NCI-H774 (cell line): ENCODE measurements at places on chromosomes 7 and 10.

DNA sequence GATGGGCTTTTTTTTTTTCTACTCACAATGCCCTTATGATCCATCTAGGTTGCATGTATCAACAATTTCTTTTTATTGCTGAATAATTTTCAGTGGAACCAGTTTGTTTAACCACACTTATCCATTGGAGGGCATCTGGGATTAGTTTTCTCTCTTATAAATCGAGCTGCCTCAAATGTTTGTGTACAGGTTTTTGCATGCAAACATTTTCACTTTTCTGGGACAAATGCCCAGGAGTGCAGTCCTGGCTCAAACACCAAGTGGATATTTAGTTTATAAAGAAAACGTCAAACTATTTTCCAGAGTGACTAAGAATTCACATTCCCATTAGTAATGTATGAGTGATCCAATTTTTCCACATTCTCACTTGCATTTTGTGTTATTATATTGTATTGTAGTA, 313.4 kb downstream of the CXCL12 start:
- no peak for DNase-seq

DNA sequence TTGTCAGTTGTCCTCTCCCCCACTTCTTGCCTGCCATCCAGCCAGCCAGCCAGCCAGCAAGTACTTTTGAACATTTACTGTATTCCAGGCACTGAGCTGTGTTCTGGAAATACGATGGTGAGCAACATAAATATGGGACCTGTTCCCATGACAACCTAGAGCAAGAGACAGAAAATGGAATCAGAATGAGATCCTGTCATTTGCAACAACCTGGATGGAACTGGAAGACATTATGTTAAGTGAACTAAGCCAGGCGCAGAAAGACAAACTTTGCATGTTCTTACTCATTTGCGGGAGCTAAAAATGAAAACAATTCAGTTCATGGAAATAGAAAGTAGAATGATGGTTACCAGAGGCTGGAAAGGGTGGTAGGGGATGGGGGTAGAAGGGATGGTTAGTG, 140.7 kb downstream of the ICA1 start:
- no peak for DNase-seq

GRCh38 chr10:25756784-25757183, 177.2 kb upstream of the MYO3A start:
- DNase-seq, result no peak

- no peak for DNase-seq
Measured at GRCh38 chr10:103350175-103350516, 794 bp downstream of the PCGF6 start.

DNA sequence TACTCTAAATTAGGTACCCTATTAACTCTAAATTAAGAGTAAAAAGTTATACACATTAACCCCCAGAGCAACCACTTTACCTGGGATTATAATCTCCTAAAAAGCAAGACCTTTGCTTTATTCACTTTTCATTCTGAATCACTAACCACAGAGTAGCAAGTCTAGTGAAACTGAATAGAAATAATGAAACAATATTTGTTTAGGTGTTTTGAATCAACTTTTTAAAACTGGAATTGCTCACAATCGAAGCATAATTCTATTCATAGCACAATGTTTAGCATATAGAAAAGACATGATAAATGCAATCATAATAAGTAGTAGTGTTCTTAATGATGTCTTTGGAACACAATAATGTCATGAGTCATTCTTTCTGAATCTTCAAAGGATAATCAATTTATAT, 37.0 kb upstream of the CASD1 start:
- no peak for DNase-seq

GRCh38 chr7:102942868-102943267, 30.1 kb downstream of the LRRC17 start:
- DNase-seq, result no peak

DNA sequence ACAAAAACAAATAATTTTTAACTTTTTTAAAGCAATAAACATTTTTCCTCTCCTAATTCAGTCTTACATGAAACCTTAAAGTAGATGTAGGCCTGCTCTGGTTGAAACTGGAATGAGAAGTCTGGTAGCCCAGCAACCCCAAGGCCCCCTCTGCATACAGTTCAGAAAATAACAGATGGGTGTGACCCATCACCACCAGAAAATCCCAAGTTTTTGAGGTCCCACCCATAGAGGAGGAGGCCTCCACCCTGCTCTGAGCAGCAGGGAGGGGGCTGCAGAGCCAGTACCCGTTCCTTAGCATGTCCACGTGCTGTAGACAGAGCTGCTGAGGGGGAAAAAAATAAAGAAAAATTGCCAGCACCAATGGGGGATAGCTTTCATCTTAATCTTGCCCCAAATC, 122.7 kb downstream of the WNT2 start:
- DNase-seq, result no peak

- DNase-seq, result no peak
Measured at GRCh38 chr10:5468262-5469106, 30.9 kb downstream of the CALML5 start.

- no peak for DNase-seq
Measured at GRCh38 chr10:69807696-69808095, 6.0 kb downstream of the COL13A1 start.

GRCh38 chr7:76394957-76395356, 14.5 kb downstream of the SSC4D start:
- DNase-seq, result no peak

- DNase-seq, result no peak
Measured at GRCh38 chr7:121278120-121279021, 50.4 kb upstream of the WNT16 start.

- no peak for DNase-seq
Measured at GRCh38 chr10:129272866-129273650, 194.0 kb upstream of the MGMT start.
